Naive thymus-derived CD4-positive, alpha-beta T cell (primary cell): ENCODE measurements at places on chromosomes 4 and X. TPM values are rescaled to one million over a fixed set of nuclear protein-coding genes. Genes with fewer than 3 reads are reported as not detected.

The IL3RA gene
- polyA plus RNA-seq, result 0.16 TPM

The MAGEA11 gene
- not detected for polyA plus RNA-seq

The RIBC1 gene
- 0.26 TPM for polyA plus RNA-seq

The CLTRN gene
- polyA plus RNA-seq, result 0.60 TPM

The TBC1D19 gene
- polyA plus RNA-seq, result 3.4 TPM

The ARHGEF9 gene
- 9.7 TPM for polyA plus RNA-seq

The CYSLTR1 gene
- 19.7 TPM for polyA plus RNA-seq

- no peak overlapping the region for H3K4me3 ChIP-seq
- H3K27me3 ChIP-seq, result no peaks in the 10 kb centered on the region
- H3K27ac ChIP-seq, result no peak overlapping the region
- H3K36me3 ChIP-seq, result no peaks in the 10 kb centered on the region
- DNase-seq, result no peak
Observed at GRCh38 chrX:136783159-136783558, 2.4 kb upstream of the ARHGEF6 start.

DNA sequence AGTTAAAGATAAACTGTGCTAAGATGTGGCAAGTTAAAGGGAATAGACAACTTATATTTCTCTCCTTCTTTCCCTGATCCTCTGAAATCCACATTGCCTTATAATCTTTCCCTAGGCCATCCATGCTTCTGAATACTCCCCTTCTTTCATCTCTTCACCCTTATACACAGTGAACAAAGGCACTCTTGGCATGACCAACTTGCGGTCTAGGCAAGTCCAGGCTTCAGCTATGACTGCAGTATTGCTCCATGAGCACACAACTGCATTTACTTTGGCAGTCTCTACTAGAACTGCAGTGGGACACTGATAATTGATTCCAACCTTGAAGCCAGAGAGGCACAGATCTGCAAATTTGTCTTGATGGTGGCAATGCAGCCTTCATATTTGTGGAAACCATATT is 24.2 kb upstream of the UBA6 start:
- no peak overlapping the region for H3K27ac ChIP-seq
- H3K36me3 ChIP-seq, result peaks cover 13% of the 10 kb centered on the region
- no peaks in the 10 kb centered on the region for H3K4me1 ChIP-seq

DNA sequence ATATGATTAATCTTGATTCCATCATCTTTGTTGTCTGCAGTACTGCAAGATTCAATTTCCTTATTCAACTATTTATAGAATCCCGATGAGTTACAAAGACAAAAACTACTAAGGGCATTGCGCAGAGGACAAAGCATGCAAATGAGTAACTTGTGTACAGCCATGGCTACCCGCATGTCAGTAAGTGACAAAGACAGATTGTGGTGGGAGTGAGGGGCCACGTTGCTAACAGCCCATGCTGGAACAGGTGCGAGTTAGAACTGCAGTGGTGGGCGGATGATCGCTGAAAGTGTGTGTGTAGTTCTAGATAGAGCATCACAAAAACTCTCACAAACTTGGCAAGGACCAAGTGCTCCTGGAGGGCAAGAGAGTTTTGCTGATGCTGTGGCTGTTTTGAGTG is 49.5 kb downstream of the ACOX3 start:
- H3K36me3 ChIP-seq, result peaks cover 69% of the 10 kb centered on the region
- H3K27ac ChIP-seq, result no peak overlapping the region
- no peak for DNase-seq
- no peak overlapping the region for H3K4me3 ChIP-seq

DNA sequence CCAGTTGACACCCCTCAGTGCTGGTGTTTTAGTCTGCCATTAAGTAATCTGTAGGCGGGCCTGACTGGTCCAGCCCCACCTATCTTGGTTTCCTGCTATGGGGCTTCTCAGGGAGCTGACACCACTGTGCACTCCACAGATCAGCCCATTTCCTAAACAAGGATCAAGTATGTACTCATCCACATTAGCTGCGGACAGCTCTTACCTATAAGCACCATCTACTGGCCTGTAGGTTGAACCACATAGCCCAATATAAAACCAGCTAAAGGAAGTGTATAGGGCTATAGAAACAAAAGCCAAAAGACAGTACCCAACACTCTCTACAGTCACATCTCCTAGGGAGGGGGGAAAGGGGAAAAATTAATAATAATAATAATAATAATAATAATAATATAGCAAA is 353.5 kb upstream of the CXorf51B start:
- H3K4me1 ChIP-seq, result no peaks in the 10 kb centered on the region
- H3K27me3 ChIP-seq, result no peaks in the 10 kb centered on the region
- no peak for DNase-seq
- no peaks in the 10 kb centered on the region for H3K36me3 ChIP-seq
- no peak overlapping the region for H3K4me3 ChIP-seq
- no peak overlapping the region for H3K27ac ChIP-seq

DNA sequence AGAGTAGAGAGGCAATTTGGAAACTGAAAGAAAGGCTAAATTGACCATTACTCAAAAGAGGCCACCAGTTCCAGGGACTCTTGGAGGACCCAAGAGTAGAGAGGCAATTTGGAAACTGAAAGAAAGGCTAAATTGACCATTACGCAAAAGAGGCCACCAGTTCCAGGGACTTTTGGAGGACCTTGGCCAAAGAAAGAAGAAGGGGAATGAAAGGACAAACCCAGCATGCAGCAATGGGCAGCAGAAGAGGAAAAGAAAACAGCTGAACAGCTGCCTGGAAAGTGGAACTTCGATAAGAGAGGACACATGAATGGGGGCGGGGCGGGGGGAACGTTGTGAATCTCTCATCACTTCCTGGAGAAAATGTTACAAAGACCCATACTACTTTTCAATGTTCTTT is 80.8 kb downstream of the PALLD start:
- H3K27me3 ChIP-seq, result no peaks in the 10 kb centered on the region
- no peaks in the 10 kb centered on the region for H3K36me3 ChIP-seq
- no peaks in the 10 kb centered on the region for H3K4me1 ChIP-seq
- H3K4me3 ChIP-seq, result no peak overlapping the region
- no peak for DNase-seq

- H3K27me3 ChIP-seq, result no peaks in the 10 kb centered on the region
- no peak overlapping the region for H3K27ac ChIP-seq
- no peak for DNase-seq
- H3K4me3 ChIP-seq, result no peak overlapping the region
Observed at GRCh38 chr4:184752496-184753275, 18.8 kb upstream of the CENPU start.

GRCh38 chrX:136647677-136648360 is at the start of gene CD40LG:
Gene CD40LG, plus strand, starts transcription at chrX:136648158. Its CDS starts 91 bp downstream, at chrX:136648249.
- no peak for DNase-seq
- peak within 1 kb of the TSS; percentile 79 for H3K27ac ChIP-seq
- no peaks in the 10 kb centered on the region for H3K27me3 ChIP-seq
- H3K36me3 ChIP-seq, result peaks cover 13% of the 10 kb centered on the region

DNA sequence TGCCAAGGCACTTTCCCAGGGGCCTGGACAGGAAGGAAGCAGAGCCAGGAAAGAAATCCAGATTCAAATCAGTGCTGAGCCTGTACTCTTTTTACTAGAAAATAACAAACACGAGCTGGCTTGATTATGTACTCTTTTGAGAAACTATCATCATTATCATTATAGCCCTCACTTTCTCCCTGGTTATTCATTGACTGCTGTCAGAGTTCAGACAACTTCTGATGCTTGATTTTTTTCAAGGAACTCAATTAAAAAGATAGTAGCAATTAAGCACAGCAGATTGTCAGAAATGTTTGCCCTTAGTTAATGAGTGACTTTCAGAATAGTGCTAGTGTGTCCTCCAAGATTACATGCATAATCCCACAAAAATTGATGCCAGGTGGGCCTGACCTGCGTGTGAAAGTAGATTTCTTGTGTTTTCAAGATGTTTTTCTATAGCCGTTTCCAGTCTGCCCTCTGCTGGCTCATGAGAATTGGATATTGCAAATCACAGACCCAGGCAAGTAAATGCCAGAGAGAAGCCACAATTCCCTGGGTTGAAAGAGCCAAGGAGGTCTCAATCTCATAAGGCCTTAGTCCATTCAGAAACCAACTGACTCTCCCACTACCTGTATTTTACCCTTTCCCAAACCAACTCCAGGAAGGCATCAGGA is 14.3 kb upstream of the PNPLA4 start:
- H3K27ac ChIP-seq, result no peak overlapping the region
- H3K4me1 ChIP-seq, result no peaks in the 10 kb centered on the region
- DNase-seq, result no peak
- no peaks in the 10 kb centered on the region for H3K27me3 ChIP-seq
- H3K36me3 ChIP-seq, result no peaks in the 10 kb centered on the region
- no peak overlapping the region for H3K4me3 ChIP-seq

DNA sequence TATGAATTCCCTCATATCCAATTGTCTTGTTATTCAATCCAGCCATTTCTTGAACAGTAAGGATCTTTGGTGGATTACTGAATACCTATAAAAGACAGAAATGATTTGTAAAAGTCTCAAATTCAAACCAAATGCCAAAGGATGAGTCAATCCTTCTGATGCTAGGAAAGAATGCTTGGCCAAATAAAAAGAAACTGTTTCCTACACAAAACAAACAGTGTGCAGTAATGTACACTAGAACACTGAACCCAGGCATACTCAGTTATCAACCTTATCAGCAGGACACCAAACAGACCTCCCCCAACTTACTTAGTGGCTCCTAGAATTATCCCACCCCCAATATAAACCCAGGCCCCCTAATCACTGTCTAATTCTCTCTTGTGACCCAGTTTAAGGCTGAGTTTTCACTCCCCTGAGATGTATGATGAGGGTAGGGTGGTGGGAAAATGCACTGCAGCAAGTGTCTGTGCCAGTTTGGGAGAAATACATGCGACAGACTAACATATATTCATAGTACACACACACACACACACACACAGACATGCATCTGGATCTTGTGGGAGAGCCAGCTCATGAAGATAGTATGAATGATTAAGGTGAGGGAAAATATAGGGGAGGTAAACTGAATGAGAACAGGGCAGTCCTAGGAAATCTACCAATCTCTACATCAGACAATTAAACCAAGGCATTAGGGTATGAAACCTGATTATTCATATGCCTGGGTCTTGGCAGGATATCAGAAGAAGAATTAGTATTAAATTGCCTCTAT is 35.0 kb downstream of the CLDN2 start:
- no peaks in the 10 kb centered on the region for H3K27me3 ChIP-seq
- H3K4me3 ChIP-seq, result no peak overlapping the region
- no peaks in the 10 kb centered on the region for H3K36me3 ChIP-seq
- no peak overlapping the region for H3K27ac ChIP-seq

DNA sequence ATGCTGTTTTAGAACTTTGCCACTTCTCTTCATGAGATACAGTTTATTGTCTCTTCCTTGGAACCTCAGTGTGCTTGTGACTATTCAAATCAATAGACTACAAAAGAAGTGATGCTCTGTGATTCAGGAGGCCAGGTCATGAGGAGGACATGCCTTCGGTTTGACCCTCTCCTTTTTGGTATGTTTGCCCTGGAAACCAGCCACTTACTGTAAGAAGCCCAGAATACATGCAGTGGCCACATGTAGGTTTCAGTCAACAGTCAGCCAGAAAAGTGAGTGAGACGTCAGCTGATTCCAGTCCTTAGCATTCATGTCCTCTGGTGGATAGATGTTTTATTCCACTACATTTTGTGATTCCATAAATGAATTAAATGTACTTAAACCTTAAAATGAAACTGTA is 328.7 kb downstream of the PCDH18 start:
- H3K4me1 ChIP-seq, result no peaks in the 10 kb centered on the region
- no peaks in the 10 kb centered on the region for H3K27me3 ChIP-seq
- H3K27ac ChIP-seq, result no peak overlapping the region
- no peak for DNase-seq
- H3K4me3 ChIP-seq, result no peak overlapping the region

DNA sequence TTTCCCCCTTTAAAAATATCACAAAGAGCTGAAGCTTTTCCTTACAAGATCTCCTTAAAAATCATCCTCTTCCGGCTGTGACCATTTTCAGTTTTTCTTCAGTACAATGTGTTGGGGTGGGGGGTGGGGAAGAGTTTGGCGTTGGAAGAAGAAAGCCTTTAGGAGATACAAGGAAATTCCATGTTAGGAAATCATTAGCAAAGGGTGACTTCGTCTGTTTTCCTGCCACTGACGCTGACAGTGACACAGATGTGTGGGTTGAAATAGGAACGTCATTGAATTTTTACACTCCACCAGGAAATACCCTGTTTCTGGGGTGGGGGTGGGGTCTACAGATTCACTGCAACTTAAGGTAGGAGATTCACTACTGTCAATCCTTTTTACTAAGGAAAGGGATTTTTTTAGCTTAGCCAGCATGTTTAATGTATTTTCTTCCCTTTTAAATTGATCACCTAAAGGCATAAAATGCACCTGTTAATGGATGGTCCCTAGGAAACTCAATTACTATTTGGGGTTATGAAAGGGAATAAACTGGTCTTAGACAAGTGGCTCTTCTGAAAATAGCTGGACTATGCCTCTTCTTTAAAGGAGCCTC is 3.9 kb downstream of the MAMLD1 start:
- no peaks in the 10 kb centered on the region for H3K4me1 ChIP-seq
- H3K36me3 ChIP-seq, result no peaks in the 10 kb centered on the region
- H3K4me3 ChIP-seq, result no peak overlapping the region
- DNase-seq, result no peak
- no peaks in the 10 kb centered on the region for H3K27me3 ChIP-seq

- no peaks in the 10 kb centered on the region for H3K27me3 ChIP-seq
- no peak overlapping the region for H3K4me3 ChIP-seq
- H3K4me1 ChIP-seq, result peaks cover 6% of the 10 kb centered on the region
- no peaks in the 10 kb centered on the region for H3K36me3 ChIP-seq
- no peak for DNase-seq
Observed at GRCh38 chr4:88012647-88013046, 5.2 kb downstream of the PKD2 start.

GRCh38 chr4:72314869-72315268 is 254.2 kb downstream of the ADAMTS3 start:
- H3K4me1 ChIP-seq, result no peaks in the 10 kb centered on the region
- H3K4me3 ChIP-seq, result no peak overlapping the region
- no peak overlapping the region for H3K27ac ChIP-seq

DNA sequence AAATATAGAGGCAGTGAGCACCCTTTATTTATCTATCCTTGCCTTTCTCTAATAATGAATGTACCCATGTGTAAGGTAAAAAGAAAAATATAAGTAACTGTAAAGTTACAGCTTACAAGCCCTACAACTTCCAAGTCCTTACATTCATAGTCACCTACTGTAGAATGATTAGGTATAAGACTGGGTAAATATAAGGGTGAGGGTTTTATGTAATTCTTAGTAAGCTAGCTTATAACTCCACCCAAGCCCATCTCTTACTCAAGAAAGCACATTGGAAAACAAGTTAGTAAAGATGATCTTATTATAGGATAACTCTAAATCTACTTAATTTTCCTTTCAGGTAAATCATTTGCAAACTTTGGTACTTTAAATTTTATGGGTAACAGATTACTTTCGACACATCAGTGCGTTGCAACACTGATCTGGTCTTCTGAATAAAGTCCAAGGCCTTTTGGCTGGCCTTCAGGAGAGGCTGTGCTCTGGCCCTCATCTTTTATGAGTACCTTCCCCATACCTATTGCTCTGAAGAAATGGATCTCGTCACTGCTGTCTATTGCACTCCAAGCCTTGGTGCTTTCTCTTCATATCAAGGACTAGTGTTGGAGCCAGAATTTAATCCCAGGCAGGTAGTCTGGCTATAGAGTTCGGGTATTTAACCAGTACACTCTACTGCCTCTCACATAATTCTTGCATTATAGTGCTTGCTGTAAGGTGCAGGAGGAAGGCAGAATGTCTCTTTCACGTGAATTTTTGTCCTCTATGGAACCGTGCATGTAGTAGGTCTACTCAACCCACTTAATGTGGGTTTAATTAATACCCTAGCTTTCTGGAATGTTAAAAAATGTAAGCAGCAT is 443.6 kb upstream of the AR start:
- no peak overlapping the region for H3K4me3 ChIP-seq
- H3K27me3 ChIP-seq, result no peaks in the 10 kb centered on the region
- H3K27ac ChIP-seq, result no peak overlapping the region
- no peaks in the 10 kb centered on the region for H3K36me3 ChIP-seq
- DNase-seq, result no peak
